ENCODE measurements at places on chromosomes 5 and 9. TPM values are rescaled to one million over a fixed set of nuclear protein-coding genes. Genes with fewer than 3 reads are reported as not detected.

Gene TGFBI
- 9.2 TPM for total RNA-seq

Gene RNF183
- total RNA-seq: not detected

Gene C6
- not detected for total RNA-seq

Gene DCAF12
- total RNA-seq: 49.2 TPM

Gene PLAC8L1
- total RNA-seq: 0.96 TPM

Gene FASTKD3
- 20.4 TPM for total RNA-seq

Gene TMC1
- not detected for total RNA-seq

Gene LCN1
- not detected for total RNA-seq

Gene TEX48
- total RNA-seq: 0.86 TPM

Gene GFI1B
- not detected for total RNA-seq

DNA sequence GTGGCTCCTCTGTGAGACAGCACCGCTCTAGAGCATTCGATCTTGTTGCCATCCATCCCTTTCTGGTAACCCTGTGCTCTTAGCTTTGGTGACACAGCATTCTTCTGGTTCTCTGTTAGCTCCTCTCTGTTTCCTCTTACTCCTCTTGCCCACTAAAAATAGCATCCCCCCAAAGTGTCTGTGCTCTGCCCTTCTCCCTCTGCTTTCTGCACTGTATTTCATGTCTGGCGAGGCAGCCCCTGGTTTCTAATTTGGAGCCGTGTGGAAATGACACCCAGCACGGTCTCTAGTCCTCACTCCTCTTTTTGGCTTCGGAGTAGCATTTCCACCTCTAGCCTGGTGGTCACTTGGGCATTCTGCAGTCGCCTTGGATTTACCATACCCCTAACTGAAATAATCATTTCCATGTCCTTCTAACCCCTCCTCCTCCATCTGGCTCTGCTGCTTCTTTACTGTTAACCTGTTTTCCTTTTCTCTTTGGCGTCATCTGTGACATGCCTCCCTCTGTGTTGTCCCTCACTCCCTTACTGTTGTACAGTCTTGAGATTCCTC is 23.8 kb downstream of the NPR3 start:
- no peak for DNase-seq

DNA sequence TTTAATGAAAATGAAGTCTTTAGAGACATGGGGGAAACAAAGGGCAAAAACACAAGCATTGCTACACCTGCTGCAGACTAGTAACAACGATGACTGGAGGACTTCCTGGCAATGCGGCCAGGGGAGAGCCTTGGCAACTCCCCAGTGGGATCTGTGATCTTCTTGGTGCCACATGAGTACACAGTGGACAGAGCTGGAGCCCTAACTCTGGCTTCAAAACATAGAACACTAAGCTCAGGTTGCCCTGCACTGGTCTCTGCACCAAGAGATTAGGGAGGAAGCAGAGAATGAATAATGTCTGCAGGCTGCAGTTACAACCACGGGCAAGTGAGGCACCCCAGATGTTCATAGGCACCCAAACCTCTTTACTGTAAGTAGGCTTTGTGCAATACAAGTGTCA is 91.1 kb downstream of the MRPS27 start:
- no peak for DNase-seq

- no peak for DNase-seq
These were observed 123.6 kb upstream of the PTCH1 start for GRCh38 chr9:95640336-95640735.

GRCh38 chr9:9846557-9846956 is 766.2 kb downstream of the PTPRD start:
- no peak for DNase-seq

- DNase-seq: no peak
These were observed 849 bp upstream of the RGMB start for GRCh38 chr5:98772415-98773213.

DNA sequence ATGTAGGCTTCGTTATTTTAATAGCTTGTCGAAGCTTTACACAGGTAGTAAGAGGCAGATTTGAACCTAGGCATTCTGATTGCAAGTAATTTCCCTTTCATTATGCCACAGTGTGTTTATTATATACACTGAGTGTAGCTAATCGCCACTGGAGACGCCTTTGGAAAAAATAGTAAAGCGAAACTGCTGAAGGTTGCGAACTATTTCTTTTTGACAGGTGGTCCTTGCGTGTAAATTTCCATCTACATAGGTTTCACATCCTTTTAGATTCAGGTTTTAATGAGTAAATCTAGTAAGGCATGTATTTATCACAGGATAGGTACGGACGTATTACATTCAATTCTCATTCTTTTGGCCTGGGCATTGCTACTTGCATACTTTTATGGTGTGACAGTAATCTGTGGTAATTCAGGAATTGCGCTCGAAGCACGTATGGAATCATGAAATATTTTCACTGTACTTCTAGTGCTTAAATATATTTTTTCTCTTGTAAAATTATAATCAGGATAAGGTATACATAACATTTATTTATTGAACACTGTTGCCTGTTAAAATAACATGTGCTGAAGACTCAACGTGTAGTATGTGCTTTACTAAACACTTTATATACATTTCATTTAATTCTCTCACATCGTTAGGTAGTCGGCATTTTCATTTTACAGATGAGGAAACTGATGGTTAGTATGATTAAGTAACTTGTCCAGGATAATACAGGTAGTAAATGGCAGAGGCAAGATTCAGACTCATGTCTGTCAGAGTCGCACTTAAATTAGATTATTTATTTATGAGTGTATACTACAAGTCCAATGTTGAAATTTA is 1.8 kb downstream of the MARCHF6 start:
- DNase-seq: no peak

DNA sequence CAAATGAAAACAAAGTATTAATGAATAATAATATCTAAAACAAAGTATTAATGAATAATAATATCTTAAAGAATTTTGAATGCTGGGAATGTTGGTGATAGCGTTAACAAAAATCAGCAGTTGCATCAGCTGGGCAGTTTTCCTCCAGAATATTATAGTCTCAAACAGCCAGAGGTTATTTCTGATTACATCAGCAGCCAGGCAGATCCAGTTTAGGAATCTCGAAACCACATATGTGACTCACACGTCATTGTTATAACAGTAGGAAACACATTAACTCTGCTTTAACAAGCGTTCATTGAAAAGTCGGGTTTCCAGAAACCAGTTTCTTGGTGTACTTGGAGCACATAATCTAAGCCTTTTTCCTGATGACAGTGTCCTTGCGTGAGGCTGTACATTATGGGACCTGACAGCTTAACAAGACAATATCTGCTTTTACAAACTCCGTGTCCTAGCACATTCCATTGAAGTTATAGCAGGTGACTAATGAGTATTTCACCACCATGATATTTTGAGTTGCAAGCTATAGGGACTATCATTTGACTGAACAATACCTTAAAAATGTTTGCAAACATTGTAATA is 559.5 kb upstream of the KLF4 start:
- no peak for DNase-seq

GRCh38 chr9:38768351-38768761 is 48.4 kb upstream of the FAM240B start:
- DNase-seq: no peak

GRCh38 chr5:30878296-30878695 is 315.2 kb upstream of the CDH6 start:
- no peak for DNase-seq

GRCh38 chr5:134095887-134096589 is 18.4 kb upstream of the TCF7 start:
- no peak for DNase-seq

DNA sequence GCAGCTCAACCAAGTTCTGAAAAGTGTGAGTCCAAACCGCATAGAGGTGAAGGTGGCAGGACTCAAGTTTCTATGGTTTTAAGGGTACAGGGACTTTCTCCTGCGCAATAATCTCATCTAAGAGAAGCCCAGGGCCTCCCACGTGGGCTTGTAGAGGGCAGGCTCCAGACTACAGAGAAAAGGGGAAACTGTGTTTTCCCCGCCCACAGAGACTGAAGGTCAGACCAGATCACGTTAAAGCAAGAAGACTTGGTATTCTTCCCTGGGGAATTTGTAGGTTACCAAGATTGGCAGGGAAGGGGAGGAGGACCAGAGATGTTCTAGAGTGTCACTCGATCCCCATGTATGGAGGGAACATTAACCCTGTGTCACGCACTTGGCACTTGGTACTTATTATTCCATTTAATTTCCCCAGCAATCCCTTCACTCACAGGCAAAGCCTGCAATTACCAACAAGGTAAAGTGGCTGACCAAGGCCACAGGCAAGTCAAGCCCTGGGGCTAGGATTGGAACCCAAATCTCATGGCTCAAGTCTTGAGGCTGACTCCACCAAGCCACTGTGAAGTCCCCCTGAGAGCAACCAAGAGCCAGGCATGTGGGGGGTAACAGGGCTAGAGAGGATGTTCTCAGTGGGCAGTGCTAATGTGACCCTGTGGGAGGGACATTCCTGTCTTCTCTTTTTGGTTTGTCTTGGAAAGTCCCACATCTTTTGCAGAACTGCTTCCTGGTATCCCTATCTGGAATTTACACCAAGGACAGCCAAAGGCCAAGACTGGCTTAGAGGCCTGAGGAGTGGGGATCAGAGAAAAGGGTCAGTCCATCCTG is 18.3 kb upstream of the NEK6 start:
- DNase-seq: no peak

- no peak for DNase-seq
These were observed 5.2 kb upstream of the HINT2 start for GRCh38 chr9:35820076-35820475.

- DNase-seq: no peak
These were observed 153.4 kb downstream of the HSPA4 start for GRCh38 chr5:133205204-133205603.

DNA sequence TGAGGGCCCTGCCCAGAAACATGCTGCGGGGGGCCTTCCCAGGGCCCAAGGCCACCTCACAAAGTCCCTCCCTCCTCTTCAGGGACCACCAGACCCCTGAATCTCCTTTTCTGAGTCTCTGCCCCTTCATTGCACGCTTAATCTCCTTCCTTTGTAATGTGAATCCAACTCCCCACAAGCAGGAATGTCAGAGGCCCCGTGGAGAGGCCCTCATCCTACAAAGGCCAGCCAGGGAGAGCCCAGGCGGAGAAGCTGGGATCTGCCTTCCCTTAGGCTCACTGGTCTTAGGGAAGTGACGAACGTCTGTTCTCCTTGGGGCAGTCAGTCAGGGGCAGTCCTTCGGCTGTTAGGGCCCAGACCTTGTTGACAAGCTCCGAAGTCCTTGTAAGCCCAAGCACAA is 2.3 kb downstream of the SMIM33 start:
- no peak for DNase-seq

DNA sequence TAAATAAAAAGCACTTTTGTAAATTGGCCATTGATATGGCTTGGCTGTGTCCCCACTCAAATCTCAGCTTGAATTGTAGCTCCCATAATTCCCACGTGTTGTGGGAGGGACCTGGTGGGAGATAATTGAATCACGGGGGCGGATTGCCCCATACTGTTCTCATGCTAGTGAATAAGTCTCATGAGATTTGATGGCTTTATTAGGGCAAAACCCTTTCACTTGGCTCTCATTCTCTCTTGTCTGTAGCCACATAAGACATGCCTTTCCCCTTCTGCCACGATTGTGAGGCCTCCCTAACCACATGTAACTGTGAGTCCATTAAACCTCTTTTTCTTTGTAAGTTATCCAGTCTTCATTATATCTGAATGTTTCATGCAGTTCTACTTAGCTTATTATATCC is 153.2 kb downstream of the TARS1 start:
- no peak for DNase-seq

DNA sequence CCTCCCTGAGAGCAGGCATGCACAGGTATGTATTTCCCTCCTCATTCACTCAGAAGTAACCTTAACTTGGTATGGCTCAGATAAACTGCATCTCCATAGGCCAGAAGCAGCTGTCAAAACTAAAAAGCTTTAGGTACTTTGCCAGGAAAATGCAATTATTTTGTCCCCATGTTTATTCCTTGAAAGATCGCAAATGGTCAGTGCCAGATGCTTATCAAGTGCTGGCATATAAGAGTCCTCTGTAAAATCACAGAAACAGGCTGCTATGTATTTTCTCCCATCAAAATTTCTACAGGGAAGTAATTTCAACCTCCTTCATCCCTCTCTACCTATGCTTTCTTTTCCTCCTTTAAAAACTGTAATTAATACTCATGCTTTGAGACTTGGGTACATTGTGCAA is 12.7 kb downstream of the PCDHAC2 start:
- no peak for DNase-seq

DNA sequence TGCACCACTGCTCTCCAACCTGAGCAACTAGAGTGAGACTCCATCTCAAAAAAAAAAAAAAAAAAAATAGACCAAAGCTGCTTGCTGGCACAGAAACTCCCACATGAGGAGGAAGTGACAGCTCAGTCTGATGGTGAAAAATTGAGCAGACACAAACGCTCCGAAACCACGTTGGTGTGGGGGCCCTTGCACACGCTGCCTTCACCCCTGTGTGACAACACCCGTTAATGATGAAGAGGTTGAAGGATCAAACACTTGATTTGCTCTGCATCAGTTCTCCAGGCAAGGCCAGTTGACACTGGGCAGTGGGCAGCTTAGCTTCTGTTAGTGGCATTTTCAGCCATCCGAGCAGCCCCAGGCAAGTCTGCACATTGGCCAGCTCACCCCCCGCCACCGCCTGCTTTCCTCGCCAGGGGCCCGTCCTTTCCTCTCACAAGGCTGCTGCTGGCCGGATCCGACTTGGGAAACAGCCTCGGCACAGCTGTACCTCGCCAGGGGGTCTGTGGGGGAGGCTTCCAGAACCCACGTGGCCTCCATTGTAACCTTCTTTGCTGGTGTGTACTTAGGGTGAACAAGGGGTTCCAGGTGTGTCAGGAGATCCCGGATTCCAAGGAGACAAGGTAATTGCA is 79.8 kb downstream of the COL27A1 start:
- no peak for DNase-seq

GRCh38 chr5:73278693-73279092 is 105.7 kb downstream of the TMEM174 start:
- no peak for DNase-seq

DNA sequence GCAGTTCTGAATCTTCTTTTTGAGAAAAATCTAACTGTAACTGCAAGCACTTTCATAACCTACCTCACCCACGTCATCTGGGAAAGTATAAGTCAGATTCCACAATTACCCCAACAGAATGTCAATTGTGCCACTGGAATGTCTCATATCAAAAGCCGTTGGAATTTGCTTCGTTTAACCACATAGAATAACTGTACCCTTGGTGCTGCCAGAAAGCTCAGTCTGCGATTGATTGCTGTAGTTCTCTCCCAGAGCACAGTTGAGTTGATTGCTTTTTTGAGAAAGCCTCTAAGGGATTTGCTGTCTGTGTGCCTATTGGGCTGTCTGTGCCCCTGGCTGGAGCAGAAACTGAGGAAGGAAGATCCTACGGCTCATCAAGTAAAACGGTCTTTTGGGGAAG is 583.6 kb downstream of the TMEM38B start:
- no peak for DNase-seq

- DNase-seq: peak; percentile 1
These were observed 736 bp upstream of the NKD2 start for GRCh38 chr5:1007681-1008450.

- DNase-seq: no peak
These were observed 58.7 kb downstream of the DPYSL3 start for GRCh38 chr5:147451193-147451592.

Measured in CD8-positive, alpha-beta memory T cell (primary cell).